Mesothelial cell of epicardium (in vitro differentiated cells): ENCODE measurements at places on chromosomes 3 and 15. TPM values are rescaled to one million over a fixed set of nuclear protein-coding genes. Genes with fewer than 3 reads are reported as not detected.

DNA sequence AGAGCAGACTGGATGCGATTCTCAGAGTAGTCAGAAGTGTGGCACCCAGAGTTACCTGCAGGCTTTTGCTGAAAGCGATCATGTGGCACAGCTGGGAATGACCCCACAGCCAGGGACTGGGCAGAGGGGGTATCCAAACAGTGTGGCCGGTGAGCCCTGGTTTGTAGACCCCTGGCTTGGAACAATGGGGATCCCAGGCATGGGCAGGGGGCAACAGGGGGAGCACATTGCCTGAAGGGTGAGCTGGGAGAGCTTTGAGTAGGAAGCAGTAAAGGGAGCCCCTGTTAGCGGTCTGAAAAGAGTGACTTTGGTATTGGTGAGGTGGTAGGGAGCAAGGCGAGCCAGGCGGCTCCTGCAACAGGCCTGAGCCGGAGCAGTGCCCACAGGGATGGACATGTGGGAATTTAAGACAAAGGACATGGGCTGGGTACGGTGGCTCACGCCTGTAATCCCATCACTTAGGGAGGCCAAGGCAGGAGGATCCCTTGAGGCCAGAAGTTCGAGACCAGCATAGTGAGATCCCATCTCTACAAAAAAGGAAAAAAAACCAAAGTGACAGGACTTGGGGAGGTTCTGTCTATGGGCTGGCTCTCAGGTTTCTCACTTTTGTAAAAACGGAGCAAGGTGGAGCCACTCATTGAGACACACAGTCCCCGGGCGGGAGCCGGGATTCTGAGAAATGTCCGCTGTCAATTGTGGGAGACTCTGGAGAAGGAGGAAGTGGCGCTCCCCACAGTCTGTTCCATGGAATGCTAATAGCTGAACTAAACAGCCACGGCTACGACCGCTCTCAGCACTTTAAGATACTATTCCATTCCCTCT lies 223.8 kb upstream of the LYSMD4 start:
- DNase-seq: peak; percentile 34

- DNase-seq: no peak
Measured at GRCh38 chr15:56608140-56608778, 125.0 kb downstream of the ZNF280D start.

Gene PHC3
- 56.1 to 59.6 TPM (median 58.1 TPM) in 3 replicates for total RNA-seq

Gene SERPINI2
- total RNA-seq: not detected in 3 replicates

- no peak for DNase-seq
Measured at GRCh38 chr3:49352890-49353421, 5.2 kb downstream of the GPX1 start.

DNA sequence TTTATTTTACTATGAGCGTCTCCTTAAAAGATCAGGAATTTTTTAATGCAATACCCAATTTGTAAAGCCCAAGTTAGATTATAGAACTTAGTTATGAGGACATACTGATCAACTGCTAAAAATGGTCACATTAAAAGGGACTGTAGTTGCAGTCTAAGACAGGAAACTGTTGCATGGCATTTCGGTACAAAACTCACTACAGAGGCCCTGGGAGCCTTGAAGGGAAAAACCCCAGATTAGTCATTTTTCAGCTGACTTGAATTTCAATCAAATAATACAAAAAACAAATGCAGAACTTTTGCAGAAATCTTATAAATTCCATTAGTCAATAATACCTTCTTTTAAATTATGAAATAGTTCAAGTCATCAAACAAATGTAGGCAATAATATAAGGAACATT lies 6.9 kb upstream of the PTX3 start:
- no peak for DNase-seq

DNA sequence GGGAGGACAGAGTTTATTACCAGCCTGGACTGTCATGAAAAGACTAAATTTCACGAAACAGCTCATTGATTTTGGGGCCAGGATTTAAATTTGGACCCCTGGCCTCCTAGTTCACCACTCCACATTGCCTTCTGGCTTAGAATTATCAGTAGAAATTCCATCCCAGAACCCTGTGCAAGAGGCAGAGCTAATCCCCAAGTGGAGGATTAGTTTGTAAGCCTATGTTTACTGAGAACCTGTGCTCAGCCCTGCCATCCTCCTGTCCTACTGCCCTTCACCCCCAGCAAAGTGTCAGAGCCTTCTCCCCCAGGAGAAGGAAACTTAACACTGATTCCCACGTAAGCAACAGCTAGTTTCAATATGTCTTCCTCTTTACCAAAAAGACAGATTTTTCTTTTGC lies 99.4 kb downstream of the SST start:
- no peak for DNase-seq
